Stimulated activated CD8-positive, alpha-beta memory T cell treated with anti-CD3 and anti-CD28 coated beads, Interleukin-7, amount 100 ng/mL, for 48 hours (primary cell): ENCODE measurements at places on chromosomes 3 and 15.

- DNase-seq, result no peak
Observed at GRCh38 chr15:77093436-77093835, 22.5 kb upstream of the TSPAN3 start.

- DNase-seq, result peak; percentile 37
Observed at GRCh38 chr15:90320062-90320884, 31.8 kb upstream of the ZNF774 start.

DNA sequence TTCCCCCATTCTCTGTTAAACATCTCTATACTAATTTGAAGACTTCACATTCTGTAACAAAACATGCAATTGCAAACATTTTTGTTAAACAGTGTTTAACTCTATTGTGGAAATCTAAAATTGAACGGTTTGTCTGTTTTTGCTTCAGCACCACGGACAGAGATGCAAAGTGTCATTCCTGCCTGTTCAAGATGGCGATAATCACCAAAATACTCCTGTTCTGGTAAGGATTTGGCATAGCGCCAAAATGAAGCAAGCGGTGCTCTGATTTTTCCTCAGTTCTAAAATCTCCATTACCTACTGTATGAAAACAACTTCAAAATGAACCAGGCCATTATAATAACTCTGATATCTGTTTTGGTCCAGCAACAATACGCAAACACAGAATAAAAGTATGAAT, 129.7 kb upstream of the TUSC7 start:
- no peak for DNase-seq

DNA sequence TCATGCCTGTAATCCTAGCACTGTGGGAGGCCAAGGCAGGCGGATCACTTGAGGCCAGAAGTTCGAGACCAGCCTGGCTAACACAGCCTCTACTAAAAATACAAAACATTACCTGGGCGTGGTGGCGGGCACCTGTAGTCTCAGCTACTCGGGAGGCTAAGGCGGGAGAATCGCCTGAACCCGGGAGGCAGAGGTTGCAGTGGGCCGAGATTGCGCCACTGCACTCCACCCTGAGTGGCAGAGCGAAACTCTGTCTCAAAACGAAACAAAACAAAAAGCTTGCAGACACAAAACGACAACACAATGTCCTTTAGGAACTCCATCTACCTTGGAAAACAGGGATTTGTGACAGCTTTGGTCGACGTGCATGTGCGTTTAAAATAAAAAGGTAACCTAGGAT, 716 bp upstream of the KLHL24 start:
- DNase-seq, result no peak

DNA sequence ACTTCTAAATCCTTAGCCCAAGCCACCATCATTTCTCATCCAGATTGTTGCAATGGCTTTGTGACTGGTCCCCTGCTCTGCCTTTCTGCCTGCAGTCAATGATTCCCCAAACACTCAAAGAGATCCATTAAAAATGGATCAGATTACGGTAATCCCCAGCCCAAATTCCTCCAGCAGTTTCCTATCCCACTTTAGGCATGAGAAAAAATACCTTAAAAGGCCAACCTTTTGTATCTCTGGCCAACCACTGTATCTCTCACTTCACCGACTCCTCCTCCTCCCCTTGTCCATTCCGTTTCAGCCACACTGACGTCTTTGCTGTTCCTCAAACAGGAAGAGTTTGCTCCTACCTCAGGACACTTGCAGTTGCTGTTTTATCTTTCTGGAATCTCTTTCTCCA, 20.9 kb upstream of the IL1RAP start:
- DNase-seq, result no peak

- no peak for DNase-seq
Observed at GRCh38 chr3:73121669-73122331, 60.3 kb downstream of the EBLN2 start.

DNA sequence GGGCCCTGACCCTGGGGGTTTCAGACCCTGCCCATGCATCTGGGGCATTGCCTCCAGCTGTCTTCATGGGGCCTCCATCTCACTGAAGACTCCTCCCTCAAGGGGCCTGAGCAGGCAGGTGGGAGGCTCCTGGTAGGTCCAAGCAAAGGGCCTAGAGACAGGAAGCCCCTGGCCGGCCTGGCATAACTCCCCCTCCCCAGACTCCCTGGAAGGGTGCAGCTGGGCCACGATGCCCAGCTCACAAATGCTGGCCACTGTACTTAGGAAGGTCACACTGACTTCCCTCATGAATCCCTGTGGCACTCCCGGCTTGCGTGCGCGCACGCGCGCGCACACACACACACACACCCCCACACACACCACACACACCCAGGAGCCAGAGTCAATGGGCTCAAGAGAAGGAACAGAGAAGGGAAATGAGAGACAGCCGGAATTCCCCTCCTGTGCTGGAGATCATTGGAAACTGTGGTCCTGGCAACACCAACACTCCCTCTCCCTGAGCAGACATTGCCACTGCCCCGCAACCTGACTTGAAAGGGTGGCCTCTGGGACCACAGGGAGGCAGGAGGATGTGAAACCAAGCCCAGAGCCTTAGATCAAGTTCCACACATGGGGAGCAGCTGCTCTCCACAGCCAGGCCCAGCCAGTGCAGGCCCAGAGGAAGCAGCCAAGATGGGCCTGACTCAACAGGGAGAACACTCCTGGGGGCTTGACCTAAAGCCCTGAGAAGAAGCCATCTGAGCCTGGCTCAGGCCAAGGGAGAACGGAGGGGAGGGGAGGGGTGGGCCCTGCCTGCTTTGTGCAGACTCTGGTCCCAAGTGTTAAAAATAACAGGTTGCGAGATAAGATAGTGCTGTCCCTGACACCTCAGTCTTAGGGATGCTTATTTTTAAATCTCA, 69.7 kb downstream of the SCN5A start:
- no peak for DNase-seq

- DNase-seq, result no peak
Observed at GRCh38 chr3:146834917-146835316, 229.8 kb upstream of the PLSCR5 start.

DNA sequence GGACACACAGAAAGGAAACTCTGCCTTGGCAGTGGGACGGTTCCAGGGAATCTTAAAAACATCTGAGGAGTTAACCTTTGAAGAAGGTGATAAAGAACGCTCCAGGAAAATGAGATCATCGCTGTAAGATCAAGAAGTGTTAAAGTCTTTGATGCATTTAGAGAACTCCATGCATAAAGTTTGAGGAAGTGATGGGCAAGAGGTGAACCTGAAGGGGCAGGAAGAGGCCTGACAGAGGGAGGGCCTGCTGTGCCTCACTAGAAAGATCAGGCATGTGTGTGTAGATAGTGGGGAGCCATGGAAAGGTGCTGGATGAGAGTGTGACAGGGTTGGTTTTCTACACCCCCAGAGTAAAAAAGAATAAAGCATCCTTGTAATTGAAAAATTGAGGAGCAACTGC, 889.2 kb downstream of the MCTP2 start:
- DNase-seq, result no peak

DNA sequence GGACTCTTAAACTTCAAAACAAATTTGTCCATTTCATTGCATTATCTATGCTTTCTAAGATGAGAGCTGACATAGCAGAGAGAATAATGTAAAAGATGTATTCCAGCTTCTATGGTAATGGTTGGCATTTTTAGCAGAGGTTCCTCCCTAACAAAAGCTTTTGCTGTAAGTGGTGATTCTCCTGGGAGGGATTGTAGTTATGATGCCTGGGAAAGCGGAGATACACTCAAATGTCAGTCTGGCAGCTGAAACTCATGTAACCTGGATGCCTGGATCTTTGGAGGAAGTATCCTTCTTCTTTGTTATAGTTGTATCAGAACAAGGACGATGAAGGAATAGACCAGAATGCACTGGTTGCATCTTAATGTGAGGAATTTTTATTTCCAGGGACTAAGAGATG, 7.5 kb downstream of the CHL1 start:
- DNase-seq, result no peak

- no peak for DNase-seq
Observed at GRCh38 chr3:182979674-182980191, 605 bp downstream of the DCUN1D1 start.

DNA sequence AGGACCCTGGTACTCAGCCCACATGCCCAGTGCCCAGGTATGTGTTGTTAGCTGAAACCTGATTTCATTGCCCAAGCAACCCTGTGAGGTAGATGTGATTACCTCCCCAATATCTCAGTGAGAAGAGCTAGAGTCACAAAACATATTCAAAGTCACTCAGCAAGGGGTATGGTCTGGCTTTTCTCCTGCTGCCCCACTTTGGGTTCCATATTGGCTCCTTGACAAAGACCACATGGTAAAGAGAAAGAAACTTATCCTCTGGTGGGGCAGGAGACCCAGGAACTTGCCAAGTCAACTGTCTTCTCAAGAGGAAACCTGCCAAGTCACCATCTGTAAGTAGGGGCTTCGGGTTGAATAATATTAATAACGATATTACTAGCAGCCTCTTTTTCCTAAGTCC, 148.3 kb upstream of the LMCD1 start:
- DNase-seq, result no peak

GRCh38 chr15:33131552-33132232, 62.8 kb downstream of the FMN1 start:
- DNase-seq, result no peak

- no peak for DNase-seq
Observed at GRCh38 chr15:96097661-96098060, 232.8 kb upstream of the NR2F2 start.

DNA sequence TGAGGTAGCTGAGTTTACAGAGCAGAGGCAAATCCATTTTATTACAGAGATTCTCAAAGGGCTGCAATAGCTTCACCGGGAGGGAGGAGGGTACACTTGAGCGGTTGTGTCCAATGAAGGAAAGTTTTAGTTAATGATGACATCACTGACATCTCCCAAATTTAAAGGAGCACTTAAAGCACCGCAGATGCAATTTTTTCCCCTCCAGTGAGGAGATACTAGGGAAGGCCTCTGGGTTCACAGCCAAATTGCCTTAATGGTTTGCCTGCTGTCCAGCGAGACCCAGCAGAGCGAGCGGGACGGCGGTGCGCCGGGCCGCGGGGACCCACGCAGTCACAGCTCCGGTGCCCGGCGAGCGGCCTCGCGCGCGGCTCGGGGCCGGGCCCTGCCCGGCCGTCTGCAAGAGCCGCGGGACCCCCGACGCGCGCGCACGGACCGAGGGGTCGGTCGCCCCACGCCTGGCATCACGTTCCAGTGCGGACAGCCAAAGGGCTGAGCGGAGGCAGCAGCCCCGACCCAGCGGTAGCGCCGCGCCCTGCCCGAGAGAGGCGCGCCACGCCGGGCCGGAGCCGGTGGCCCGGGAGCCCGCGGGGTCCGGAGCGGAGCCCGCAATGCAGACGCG, 160.5 kb upstream of the CHRNA7 start:
- DNase-seq, result no peak

GRCh38 chr3:178109691-178110090, 426.5 kb upstream of the KCNMB2 start:
- no peak for DNase-seq

DNA sequence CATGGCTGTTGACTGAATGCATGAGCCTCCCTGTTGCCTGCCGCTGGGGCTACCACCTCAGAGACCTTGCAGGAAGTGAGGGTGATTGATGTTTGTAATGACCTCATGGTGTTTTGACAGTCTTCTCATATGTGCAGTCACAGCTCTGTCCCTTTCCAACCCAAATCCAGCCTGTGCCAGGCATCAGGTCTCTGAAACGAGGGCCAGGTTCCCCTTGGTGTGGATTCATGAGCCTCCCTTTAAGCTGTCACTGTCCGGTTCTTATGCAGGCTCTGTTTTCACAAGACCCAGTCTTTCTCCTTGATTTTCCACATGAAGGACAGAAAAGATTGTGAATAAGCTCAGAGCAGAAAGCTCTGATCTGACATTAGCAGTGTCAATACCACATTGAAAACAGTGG, 43.1 kb downstream of the CEMIP start:
- no peak for DNase-seq

DNA sequence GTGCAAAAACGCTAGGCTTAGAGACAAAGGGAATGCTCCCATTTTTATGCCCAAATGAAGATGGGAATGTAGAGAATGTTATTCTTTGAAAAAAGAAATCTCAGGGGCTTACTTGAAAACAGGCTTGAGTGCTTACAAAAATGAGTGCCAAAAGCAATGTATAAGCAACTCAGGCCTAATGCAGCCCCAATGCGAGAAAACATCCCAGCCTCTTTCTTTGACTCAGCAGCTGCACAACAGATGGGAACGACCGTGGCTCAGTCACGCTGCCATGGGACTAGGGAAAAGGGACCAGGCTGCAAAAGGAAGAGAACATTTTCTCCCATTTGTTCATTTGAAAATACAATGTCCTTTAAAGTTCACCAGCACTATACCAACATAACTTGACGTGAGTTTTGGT, 246.4 kb upstream of the LRIG1 start:
- DNase-seq, result no peak

- no peak for DNase-seq
Observed at GRCh38 chr3:142777927-142778326, 54.1 kb downstream of the TRPC1 start.

DNA sequence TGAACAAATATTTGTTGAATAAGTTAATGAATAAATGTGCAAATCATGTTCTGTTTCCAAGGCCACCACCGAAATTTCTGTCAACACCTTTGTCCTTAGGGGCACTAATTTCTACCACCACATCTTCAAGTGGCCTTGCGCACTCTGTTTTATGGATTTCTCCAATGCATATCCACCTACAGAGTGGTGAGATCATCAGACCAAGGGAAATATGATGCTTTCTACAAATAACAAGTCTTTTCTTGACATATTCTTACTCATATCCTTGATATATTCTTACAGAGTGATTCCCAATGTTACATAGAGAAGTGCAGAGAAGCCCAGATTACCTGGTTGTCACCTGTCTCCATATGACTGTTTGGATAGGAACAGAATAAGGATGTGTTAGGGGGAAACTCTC, 36.1 kb upstream of the TMCO5A start:
- no peak for DNase-seq

- no peak for DNase-seq
Observed at GRCh38 chr3:179852142-179852905, 184.4 kb downstream of the PEX5L start.

DNA sequence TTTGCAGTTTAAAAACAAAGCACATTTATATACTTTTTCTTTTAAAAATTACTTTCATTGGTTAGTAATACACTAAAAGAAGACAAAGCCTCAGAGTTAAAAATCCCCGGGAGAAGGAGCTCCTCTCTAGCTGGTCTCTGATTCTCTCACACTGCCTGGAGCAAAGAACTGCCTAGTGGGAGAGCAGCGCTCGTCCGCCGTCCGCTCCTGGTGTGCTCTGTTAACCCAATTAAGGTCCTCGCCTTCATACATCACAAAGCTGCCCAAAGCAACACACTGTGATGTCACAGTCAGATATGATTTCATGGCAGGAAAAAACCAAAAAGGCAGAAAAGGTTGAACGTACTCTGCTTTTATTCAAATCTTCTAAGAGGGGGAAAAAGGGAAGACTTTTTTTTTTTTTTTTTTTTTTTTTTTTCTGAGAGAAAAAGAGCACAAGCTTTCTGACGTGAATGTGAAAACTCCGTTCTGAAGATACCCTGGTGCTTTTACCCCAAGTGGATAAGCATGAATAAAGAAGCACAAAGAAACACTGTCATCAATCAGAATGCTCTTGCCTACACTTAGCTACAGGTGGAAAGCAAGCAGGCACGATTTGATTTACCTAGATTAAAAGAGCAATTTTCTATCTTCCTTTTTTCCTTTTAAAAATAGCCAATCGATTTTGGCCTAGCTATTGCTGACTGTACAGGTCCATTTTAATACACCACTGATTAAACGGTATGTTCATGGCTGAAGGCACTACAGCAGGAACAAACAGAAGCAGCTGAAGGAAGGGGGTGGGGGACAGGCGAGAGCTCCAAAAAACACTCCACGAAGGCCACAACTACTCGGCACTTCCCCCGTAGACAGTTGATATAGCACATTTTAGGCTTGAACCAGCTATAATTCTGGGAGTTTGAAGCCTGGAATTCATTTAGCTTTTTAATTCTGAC, 115.2 kb downstream of the TIGIT start:
- DNase-seq, result no peak
